Right ventricle myocardium superior (tissue), 1 donor: ENCODE measurements at places on chromosomes 16 and 17. TPM values are rescaled to one million over a fixed set of nuclear protein-coding genes. Genes with fewer than 3 reads are reported as not detected.

GRCh38 chr17:14044702-14045101 lies 24.6 kb upstream of the COX10 start:
- no peak for DNase-seq

GRCh38 chr16:66408163-66409048 lies 18.7 kb upstream of the BEAN1 start:
- no peak for DNase-seq

DNA sequence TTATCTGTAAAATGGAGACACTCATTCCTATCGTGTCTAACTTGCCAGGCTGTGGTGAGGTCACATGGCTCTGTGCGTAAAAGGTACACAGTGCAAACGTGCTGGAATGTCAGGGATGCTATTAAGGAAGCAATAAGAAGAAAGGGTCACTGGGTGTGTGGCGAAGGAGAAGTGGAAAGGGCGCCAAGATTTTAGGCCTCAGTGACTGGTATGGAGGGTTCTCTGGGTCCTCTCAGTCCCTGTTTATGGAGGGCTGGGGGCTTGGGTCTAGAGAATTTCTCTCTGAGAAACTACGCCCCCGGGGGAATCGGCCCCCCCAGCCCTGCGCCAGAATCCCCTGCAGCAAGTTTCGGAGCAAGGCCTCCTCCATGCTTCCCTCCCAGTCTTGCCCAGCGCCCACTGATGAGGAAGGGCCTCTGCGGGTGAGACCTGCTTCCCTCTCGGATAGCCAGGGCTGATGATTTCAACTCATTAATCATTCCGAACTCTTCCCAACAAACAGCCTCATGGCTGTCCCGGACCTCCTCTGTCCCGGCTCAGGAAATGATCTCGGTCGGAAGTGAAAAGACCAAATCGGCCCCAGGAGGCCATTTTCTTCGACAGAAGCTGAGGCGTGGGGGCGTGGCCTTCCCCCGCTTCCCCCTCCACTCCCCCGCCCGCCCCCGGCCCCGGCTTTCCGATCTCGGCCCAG lies 1.2 kb upstream of the HEXIM1 start:
- peak; percentile 64 for DNase-seq

GRCh38 chr16:19716183-19716582 lies 1.8 kb downstream of the KNOP1 start:
- DNase-seq = no peak

DNA sequence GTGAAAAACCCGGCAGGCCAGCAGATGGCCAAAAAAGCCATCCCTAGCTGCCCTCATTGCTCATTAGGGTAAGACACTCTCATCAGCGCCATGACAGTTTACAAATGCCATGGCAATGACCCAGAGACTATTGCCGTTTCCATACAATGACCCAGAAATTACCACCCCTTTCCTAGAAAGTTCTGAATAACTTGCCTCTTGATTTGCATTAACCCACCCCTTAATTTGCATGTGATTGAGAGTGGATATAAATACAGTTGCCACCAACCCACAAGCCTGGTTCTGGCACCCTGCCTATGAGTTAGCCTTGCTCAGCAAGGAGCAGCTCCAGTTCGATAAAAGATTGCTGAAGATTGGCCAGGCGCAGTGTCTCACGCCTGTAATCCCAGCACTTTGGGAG lies 16.1 kb upstream of the C16orf54 start:
- DNase-seq = no peak

DNA sequence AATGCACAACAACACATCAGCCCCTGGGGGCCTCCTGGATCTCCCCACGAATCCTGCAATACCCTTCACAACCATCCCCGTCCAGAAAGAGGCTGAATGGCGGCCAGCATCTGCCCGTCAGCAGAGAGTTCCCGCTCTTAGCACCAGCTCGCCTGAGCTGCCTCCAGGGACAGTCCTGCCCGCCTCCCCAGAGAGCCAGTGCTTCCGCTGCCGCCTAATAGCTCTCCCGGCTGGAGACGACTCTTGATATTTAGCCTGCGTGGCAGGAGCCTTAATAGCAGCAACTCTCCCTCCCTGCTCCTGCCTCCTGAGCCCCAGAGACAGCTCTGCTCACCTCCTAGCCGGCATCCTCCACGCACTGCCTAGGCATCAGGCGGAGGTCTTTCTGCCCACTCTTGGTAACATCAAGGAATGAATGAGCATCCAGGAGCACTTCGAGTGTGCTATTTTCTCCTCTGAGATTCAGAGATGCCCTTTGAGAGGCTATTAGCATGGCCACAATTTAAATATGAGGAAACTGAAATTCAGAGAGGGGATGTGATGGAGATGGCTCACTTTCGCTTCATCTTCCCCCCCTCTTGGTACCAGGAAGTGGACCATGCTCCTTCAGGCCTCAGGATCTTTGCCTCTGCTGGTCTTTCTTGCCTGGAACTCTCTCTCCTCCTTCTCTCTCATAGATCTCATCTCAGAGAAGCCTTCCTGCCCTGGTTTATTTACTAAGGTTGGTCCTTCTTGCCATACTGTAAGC lies 67.9 kb downstream of the RAI1 start:
- DNase-seq = peak; percentile 53

GRCh38 chr16:67302076-67302475 lies 22.7 kb downstream of the PLEKHG4 start:
- no peak for DNase-seq

GRCh38 chr17:7562208-7562605 lies 488 bp downstream of the SENP3 start:
- DNase-seq = no peak

GRCh38 chr17:39239640-39240314 lies 14.0 kb upstream of the STAC2 start:
- peak; percentile 47 for DNase-seq

GRCh38 chr17:68458260-68459036 lies 1.2 kb upstream of the WIPI1 start:
- no peak for DNase-seq

The CACNA1G gene
- total RNA-seq = 0.24 TPM

The TOX3 gene
- not detected for total RNA-seq

The CCDC78 gene
- 0.32 TPM for total RNA-seq

The ZMYND15 gene
- total RNA-seq = not detected

The FBXW10B gene
- 0.48 TPM for total RNA-seq

The SLC52A1 gene
- not detected for total RNA-seq

The RBFOX1 gene
- 70.2 TPM for total RNA-seq

The AURKB gene
- total RNA-seq = 0.56 TPM

The MT1H gene
- total RNA-seq = not detected
